ENCODE measurements at places on chromosomes 2 and 18.

DNA sequence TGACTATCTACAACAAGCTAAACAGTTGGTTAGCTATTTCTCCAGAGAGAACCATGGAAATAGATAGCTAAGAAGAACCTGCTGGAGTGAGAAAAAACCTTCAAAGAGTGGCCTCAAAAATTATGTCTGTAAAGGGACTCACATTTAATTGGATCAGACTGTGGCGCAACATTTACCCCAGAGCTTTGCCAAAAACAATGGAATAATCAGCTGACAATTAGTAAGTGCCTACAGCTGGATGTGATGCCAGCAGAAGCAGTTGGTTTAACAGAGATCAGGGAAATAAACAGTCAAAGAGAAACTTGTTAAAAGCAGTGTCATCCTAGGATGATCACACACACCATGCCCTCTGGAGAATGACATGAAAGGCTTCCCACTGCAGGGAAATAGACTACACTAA, 310.7 kb downstream of the CLIP4 start:
- no peak for DNase-seq

GRCh38 chr2:172011812-172012575, 12.2 kb downstream of the METAP1D start:
- DNase-seq = no peak

DNA sequence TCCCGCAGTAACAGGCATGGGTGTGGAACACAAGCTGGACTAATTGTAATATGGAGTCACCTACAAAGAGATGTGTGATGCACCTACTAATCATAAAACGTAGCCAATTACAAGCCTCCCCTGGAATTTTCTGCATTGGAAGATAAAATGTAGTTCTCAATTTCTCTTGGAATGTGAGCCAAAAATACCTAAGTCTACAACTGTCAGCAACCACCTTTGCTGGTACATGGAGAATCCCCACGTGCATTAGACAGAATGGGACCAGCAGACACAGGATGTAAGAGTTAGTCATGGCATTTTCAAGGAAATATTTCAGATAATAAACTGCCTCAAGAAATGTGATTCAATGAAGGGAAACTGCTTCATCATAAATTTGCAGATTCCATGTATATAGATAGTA, 85.6 kb upstream of the DCC start:
- no peak for DNase-seq

GRCh38 chr2:206378835-206379234, 64.5 kb upstream of the ADAM23 start:
- DNase-seq = no peak

GRCh38 chr2:46960618-46961017, 45.0 kb upstream of the MCFD2 start:
- DNase-seq = no peak

- no peak for DNase-seq
Observed at GRCh38 chr18:3392467-3392855, 57.5 kb upstream of the TGIF1 start.

GRCh38 chr2:133568172-133568571, at the start of gene NCKAP5:
Gene NCKAP5 (minus strand): TSS chr2:133568463. CDS start chr2:133517526, 50,937 bp downstream.
- DNase-seq = no peak

DNA sequence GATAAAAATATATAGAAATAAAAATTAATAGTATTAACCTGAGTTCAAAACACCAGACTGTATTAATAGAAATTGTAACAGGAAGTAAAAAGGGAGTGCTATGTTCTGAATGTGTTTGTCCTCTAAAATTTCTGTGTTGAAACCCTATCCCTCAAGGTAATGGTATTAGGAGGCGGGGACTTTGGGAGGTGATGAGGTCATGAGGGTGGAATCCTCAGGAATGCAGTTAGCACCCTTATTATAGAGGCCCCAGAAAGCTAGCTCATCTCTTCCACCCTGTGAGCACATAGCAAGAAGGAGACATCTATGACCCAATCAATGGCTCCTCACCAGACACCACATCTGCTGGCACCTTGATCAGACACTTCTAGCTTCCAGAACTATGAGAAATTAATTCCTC, 124.5 kb downstream of the CMPK2 start:
- DNase-seq = no peak

DNA sequence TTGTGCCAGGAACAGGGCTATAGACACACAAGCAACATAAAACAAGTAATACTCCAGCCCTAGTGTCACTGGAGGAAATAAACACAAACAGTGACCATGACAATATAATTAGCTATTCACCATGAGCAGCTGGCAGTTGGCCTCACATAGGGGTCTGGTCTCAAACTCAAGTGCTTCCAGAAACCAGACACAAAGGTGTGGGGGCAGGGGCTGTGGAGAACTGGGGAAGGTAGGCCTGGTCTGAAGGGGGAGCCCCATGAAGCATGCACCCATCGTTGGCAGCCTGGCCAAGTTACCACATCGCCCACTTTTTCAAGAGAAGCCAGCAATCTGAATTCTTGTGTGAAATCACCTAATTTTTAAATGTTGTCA, 49.5 kb upstream of the SP3 start:
- no peak for DNase-seq

- no peak for DNase-seq
Observed at GRCh38 chr2:53098696-53099078, 668.9 kb upstream of the CHAC2 start.

GRCh38 chr2:30527859-30528258, 80.8 kb downstream of the LCLAT1 start:
- no peak for DNase-seq

DNA sequence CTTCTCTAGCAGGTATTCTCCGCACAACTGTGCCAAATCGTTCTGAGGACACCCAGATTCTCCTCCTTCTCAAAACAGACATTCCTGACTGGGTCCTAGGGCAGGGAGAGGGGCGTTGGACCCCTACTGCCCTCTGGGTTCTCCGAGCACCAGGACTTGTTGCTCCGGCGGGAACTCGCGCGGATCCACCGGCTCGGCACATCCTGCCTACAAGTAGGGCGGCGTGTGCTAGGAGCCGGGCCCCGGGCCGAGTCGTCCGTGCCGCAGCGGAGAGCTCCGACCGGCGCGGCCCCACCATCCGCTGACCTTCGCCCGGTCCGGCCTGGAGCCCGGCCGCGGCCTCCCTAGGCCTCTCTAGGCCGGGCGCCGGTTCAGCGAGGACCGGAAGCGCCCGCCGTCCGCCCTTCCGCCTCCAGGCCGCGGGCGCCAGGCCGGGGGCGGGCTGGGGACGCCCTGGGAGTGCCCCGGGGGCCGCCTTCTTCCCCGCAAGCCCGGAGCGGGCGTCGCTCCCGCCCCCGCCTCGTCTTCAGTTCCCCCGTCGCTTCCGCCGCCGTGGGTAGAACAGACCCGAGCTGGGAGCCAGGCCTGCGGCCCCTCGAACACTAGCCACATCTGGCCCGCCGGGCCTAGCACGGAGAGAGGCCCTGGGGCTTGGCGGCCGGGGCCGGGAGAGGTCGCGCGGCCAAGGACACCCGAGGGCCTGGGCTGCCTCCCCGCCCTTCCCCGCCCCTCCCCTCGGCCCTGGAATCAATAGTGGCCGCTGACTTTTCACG, 7.6 kb upstream of the ONECUT2 start:
- no peak for DNase-seq

DNA sequence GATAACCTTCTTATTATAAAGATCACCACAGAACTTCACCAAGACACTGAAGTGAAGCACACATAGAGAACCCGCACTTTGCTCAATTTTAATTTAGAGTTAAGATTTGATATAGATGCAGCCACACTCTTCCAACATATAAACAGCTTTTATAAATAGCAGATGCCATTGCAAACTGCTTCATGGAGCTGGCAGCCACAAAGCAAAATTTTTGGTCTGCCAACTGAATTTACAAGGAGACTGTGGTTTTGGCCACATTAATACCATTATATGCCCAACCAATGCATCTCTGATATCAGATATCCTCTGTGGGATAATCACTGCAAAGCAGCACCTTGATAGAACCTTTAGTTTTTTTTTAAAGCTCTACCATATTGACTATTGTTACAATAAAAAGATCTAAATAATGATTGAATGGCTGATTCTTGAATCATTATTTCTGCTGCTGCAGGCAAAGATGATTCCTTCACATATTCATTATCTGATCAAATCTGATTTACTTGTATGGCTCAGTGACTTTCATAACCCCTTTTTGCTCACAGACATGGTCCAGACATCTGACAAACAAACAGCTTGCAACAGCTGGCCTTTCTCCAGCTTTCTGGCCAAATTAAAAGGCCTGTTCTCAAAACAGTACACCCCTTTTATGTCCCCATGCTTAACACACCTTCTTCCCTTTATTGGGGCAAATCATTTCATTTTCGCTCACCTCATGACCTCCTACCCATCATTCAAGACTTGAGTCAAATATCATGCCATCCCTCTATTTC, 88.4 kb downstream of the METTL4 start:
- no peak for DNase-seq

DNA sequence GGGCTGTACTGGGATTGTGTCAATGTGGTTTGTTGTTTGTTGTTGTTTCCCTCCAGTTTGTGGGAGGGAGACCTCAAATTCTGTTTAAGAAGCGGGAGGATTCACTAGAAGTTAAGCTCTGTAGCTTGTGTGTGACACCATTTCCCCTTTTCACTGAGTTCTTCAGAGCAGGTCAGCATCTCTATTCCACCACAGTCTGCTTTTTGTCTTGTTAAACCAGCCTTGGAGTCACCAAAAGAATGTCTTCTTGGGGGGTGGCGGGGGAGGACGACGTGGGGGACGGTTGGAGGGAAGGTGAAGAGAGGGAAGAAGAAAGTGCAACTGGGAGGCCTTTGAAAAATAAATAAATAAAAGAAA, 2.3 kb upstream of the BCL11A start:
- no peak for DNase-seq

GRCh38 chr18:57122936-57123510, 23.9 kb upstream of the BOD1L2 start:
- DNase-seq = no peak

- no peak for DNase-seq
Observed at GRCh38 chr2:147197754-147198483, 646.9 kb upstream of the ACVR2A start.

DNA sequence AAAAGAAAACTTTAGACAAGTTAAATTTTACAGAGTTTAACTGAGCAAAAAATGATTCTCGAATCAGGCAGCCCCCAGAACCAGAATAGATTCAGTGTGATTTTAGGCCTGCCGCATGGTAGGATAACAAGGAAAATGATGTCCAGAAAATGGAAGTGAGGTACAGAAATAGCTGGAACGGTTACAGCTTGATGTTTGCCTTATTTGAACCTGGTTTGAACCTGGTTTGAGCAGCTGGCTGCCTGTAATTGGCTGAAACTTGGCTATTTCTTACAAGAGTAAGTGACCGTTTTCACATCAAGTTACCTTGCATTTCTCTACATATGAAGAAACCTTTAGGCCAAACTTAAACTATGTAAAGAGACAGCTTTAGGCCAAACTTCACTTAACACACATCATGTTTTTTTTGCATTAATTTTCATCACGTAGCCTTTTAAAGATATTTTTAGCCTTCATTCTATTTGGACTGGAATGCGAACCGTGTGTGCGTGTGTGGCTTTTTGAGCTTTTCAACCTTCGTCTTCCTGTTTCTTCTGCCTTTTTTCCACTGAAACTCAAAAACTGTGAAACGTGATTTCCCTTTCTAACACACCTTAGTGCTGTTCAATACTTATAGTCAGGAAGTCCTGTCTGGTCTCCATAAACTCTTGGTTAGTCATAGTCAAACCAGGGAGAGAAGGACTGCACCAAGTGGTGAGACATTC, 4.5 kb upstream of the POLE4 start:
- no peak for DNase-seq

- no peak for DNase-seq
Observed at GRCh38 chr2:120497261-120497977, 151.5 kb downstream of the INHBB start.

DNA sequence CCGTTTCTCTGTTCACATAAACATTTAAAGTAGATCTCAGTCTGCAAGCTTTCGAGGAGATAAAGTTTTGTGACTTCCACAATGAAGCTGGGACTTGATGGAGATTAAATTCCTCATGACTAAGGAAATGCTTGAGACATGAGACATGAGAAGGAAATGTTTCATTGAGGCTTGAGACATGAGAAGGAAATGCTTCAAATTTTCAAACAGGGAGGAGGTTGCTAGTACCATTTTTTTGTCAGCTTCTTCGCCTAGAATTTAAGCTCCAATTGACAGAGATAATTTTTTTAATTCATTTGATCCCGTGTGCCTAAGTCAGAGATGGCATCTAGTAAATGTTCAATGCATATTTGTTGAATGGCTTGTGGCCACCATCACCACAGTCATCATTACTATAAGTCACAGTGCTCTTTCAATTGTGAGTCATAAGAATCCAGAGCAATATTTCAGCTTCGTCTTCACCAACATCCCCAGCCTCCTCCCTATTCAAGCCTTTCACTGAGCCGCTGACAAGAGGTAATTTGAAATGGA, 543 bp upstream of the MARCHF4 start:
- no peak for DNase-seq

GRCh38 chr18:37251679-37252078, 313.9 kb downstream of the CELF4 start:
- no peak for DNase-seq

GRCh38 chr2:194917519-194917918, 739.5 kb upstream of the SLC39A10 start:
- no peak for DNase-seq

DNA sequence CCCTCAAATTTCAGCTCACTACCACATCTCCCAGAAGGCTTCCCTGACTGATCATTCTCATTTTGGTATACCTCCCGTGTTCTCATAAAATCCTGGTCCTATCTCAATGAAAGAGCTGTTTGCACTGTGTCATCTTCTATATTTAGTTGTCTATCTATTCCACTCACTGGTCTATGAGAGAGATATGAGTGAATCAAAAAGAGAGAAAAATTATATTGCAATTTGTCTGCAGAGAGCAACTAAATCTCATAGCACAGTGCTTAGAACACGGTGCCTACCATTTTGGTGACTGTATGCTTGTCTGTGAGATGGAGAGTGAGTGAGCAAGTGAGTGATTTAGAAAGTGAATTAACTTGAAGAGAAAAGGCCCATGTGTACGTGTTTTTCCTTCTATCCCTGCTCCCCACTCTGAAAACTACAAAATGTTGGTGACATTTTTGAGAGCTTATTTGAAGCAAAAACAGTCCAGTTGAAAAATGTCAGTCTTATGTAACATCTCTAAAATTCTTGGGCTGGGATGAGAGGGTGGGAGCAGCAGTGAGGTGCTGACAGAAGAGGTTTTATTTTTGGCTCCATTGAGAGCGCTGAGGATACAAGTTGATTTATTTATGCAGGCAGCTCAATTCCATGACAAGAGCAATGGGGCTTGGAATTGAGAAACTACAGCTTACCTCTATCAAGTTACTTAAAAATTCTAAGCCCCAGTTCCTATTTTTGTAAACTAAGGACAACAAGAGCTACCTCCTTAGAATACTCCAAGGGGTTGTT, 373.5 kb upstream of the CHST9 start:
- DNase-seq = no peak

GRCh38 chr2:57882895-57883515, 163.6 kb upstream of the VRK2 start:
- DNase-seq = no peak

GRCh38 chr2:12769492-12770105, 52.9 kb downstream of the TRIB2 start:
- no peak for DNase-seq

GRCh38 chr2:157747695-157748370, 119.2 kb upstream of the ACVR1C start:
- DNase-seq = no peak

Data from stimulated activated CD8-positive, alpha-beta memory T cell treated with anti-CD3 and anti-CD28 coated beads, Interleukin-4, amount 100 ng/mL, for 1 hour (primary cell).